ENCODE measurements at places on chromosomes 3 and 15. TPM values are rescaled to one million over a fixed set of nuclear protein-coding genes. Genes with fewer than 3 reads are reported as not detected.

GRCh38 chr3:62607287-62608029 lies 234.1 kb upstream of the FEZF2 start:
- H3K4me3 ChIP-seq, result no peak overlapping the region
- no peaks in the 10 kb centered on the region for H3K36me3 ChIP-seq
- H3K27ac ChIP-seq, result no peak overlapping the region

DNA sequence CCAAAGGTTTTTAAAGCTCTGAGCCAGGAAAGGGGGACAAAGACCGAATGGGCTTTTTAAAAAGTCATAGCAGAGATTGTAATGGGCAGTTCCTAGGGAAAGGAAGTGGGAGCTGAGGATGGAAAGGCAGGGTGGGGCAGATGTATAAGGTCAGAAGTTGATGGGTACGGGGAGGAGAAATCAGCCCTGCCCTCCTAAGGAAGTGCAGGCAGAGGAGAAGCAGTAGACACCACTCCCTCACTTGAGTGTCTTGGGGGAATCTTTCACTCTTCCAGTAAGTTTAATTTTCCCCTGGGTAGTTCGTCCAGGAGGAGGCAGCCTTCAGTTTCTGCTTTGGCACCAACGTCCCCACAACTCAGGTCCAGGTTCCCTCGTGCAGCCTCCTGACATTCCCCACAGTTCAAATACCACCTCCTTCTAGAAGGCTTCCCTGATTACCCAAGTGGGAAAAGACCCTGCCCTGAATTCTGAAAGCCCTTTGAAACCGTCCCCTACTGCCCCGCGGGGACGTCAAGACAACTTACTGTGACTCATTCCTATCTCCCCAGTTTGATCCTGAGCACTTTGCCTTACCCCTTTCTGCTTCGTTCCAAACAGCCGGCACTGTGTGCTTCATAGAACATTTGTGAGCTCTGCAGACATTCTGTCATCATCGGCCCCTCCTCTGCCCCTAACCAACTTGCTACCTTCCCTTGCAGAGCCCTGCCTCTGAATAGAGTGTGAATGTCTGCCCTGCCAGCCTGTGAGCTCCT lies 14.3 kb upstream of the SRP14 start:
- no peak overlapping the region for H3K27ac ChIP-seq
- H3K4me1 ChIP-seq, result peaks cover 3% of the 10 kb centered on the region
- no peak overlapping the region for H3K4me3 ChIP-seq

GRCh38 chr3:81033185-81033584 lies 728.3 kb downstream of the GBE1 start:
- DNase-seq, result no peak
- no peaks in the 10 kb centered on the region for H3K27me3 ChIP-seq
- H3K4me1 ChIP-seq, result no peaks in the 10 kb centered on the region

GRCh38 chr3:197419696-197420095 lies 121.3 kb upstream of the DLG1 start:
- no peak overlapping the region for H3K27ac ChIP-seq
- no peaks in the 10 kb centered on the region for H3K27me3 ChIP-seq
- no peak for DNase-seq
- H3K36me3 ChIP-seq, result no peaks in the 10 kb centered on the region

- H3K27me3 ChIP-seq, result no peaks in the 10 kb centered on the region
- DNase-seq, result no peak
- H3K4me3 ChIP-seq, result no peak overlapping the region
- no peaks in the 10 kb centered on the region for H3K36me3 ChIP-seq
These were observed 29.6 kb downstream of the PRKCD start for GRCh38 chr3:53190659-53191058.

DNA sequence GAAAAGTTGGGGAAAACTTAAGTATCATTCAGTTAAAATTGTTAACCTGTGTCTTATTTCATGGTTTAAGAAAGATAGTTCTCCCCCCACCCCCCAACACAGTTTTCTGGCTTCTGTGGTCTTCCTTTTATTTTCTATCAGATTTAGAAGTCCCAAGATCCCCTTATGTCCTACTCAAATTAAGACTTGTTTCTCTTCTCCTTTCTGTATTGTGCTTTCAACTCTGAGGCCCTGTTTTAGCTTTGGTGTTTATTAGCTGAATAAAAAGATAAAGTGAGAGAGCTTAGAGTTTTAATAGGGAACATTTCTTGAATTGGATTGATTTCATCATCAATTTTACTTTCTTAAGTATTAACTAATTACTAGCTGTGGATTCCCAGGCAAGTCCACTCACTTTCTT lies 62.6 kb downstream of the AKAP13 start:
- no peak overlapping the region for H3K27ac ChIP-seq
- H3K27me3 ChIP-seq, result no peaks in the 10 kb centered on the region
- H3K4me1 ChIP-seq, result peaks cover 5% of the 10 kb centered on the region
- no peaks in the 10 kb centered on the region for H3K36me3 ChIP-seq
- no peak overlapping the region for H3K4me3 ChIP-seq

DNA sequence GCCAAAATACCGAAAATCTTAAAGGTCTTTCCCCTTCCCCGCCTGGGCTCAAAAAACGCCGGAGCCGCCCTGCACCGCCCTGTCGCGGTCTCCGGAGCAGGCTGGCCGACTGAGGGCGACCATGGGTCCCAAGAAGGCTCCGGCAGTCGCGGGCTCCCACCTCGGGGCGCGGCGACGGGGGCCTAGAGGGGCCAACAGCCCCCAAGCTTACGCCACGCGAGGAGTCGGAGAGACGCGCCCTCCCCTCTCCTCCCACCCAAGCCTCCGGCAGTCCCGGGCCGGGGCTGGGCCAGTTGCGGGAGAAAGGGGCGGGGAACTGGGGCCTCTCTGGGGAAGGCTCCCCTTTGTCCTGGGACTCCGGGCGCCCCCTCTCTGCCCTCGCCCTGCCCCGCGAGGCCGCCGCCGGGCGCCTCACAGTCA lies 69.2 kb downstream of the GOLGA8B start:
- H3K27me3 ChIP-seq, result peaks cover 36% of the 10 kb centered on the region
- H3K27ac ChIP-seq, result no peak overlapping the region
- H3K4me3 ChIP-seq, result peak overlapping the region; percentile 63
- no peaks in the 10 kb centered on the region for H3K36me3 ChIP-seq

- no peaks in the 10 kb centered on the region for H3K36me3 ChIP-seq
- H3K4me3 ChIP-seq, result no peak overlapping the region
- H3K27me3 ChIP-seq, result no peaks in the 10 kb centered on the region
- no peak overlapping the region for H3K27ac ChIP-seq
- DNase-seq, result no peak
These were observed 207.3 kb downstream of the TUSC7 start for GRCh38 chr3:116916836-116917235.

DNA sequence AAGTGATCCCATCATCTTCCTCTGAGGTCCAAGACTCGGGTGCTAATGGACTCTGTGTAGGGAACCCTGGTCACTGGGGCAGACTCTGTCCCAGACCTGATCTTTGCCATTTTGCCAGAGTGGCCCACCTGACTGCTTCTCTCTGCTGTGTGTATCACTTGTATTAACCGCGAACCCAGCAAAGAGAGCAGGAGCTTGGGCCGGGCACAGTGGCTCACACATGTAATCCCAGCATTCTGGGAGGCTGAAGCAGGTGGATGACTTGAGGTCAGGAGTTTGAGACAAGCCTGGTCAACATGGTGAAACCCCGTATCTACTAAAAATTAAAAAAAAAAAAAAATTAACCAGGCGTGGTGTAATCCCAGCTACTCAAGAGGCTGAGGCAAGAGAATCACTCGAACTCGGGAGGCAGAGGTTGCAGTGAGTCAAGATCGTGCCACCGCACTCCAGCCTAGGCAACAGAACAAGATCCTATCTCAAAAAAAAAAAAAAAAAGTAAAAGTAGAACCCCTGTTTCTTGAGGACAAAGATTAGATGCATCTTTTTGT lies 32.9 kb upstream of the CYP11A1 start:
- H3K4me1 ChIP-seq, result no peaks in the 10 kb centered on the region
- H3K36me3 ChIP-seq, result no peaks in the 10 kb centered on the region
- no peaks in the 10 kb centered on the region for H3K27me3 ChIP-seq

DNA sequence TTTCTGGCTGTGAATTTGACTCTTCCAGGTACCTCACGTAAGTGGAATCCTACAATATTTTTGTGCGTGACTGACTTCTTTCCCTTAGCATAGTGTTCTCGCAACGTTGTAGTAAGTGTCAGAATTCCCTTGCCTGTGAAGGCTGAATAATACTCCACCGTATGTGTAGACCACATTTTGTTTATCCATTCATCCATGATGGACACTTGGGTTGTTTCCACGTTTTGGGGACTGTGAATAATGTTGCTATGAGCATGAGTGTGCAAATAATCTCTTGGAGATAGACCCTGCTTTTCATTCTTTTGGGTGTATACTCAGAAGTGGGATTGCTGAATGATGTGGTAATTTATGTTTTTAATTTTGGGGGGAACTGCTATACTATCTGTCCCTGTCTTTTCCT lies 82.2 kb downstream of the APBA2 start:
- H3K4me3 ChIP-seq, result no peak overlapping the region
- no peaks in the 10 kb centered on the region for H3K27me3 ChIP-seq
- no peak overlapping the region for H3K27ac ChIP-seq
- H3K36me3 ChIP-seq, result no peaks in the 10 kb centered on the region
- H3K4me1 ChIP-seq, result no peaks in the 10 kb centered on the region

DNA sequence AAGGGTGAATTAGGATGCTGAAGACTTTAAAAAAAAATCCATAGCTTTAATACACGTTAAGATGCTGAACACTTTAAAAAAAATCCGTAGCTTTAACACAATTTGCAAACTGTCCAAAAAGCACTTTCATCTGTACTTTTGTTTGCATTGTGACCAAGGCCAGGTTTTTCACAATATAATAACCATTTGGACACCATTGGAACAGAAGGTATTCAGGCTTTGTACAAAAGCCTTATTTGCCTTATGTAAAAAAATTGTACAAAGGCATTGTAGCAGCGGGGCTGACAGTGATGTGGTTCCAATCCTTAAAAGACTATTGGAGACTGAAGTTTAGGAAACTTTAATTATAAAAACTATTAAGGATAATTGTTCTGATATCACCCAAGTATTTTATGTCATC lies 15.2 kb upstream of the ICE2 start:
- DNase-seq, result no peak
- H3K27me3 ChIP-seq, result no peaks in the 10 kb centered on the region
- H3K4me3 ChIP-seq, result no peak overlapping the region
- H3K36me3 ChIP-seq, result no peaks in the 10 kb centered on the region

- H3K27me3 ChIP-seq, result no peaks in the 10 kb centered on the region
- peaks cover 5% of the 10 kb centered on the region for H3K4me1 ChIP-seq
- no peak overlapping the region for H3K27ac ChIP-seq
- DNase-seq, result no peak
- H3K36me3 ChIP-seq, result no peaks in the 10 kb centered on the region
These were observed 18.7 kb downstream of the ABTB1 start for GRCh38 chr3:127691489-127691888.

DNA sequence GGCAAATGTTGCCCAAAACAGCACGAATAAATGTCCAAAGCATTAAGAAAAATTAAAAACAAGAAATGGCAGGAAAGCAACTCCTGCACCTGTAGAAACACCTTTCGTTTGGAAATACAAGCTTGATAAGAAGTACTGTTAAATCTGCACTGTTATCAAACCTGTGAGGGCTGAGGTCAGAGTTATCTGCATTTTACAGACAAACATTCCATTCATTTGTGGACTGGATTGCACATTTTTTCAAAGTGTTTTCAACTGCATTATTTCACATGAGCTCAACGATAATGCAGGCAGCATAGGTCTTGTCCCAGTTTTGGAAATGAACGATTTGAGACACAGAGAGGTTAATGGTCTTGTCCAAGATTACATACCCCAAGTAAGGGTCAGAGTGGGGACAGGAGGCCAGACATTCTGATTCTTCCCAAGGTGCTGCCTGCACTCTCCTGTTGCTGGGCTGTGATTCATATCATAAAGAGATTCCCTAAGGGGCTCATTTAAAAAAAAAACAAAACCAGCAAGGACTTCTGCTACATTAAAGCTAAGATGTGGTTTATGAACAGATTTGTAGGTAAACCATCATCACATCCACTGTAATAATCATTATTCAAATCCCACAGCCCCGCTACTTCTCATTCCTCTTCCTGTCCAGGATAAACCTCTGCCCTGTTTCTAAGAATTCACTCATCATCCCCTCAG lies 13.0 kb downstream of the GUCA1C start:
- H3K4me1 ChIP-seq, result no peaks in the 10 kb centered on the region
- H3K27ac ChIP-seq, result no peak overlapping the region

GRCh38 chr3:18424729-18425640 lies at the start of gene SATB1:
Gene SATB1, minus strand, starts transcription at chr3:18425339. Its CDS starts 4,372 bp downstream, at chr3:18420967.
- H3K4me1 ChIP-seq, result peaks cover 1% of the 10 kb centered on the region
- DNase-seq, result peak; percentile 87
- no peak within 1 kb of the TSS for H3K27ac ChIP-seq
- peak within 1 kb of the TSS; percentile 90 for H3K4me3 ChIP-seq
- H3K27me3 ChIP-seq, result no peaks in the 10 kb centered on the region
- no peaks in the 10 kb centered on the region for H3K36me3 ChIP-seq

GRCh38 chr15:70853973-70854665 lies at the start of gene LARP6:
Gene LARP6, minus strand, starts transcription at chr15:70854157. Its CDS starts 69 bp downstream, at chr15:70854088.
- H3K27ac ChIP-seq, result no peak within 1 kb of the TSS
- H3K4me3 ChIP-seq, result peak within 1 kb of the TSS; percentile 80

GRCh38 chr3:65265942-65266590 lies 578.3 kb upstream of the ADAMTS9 start:
- no peaks in the 10 kb centered on the region for H3K4me1 ChIP-seq
- H3K27ac ChIP-seq, result no peak overlapping the region
- H3K27me3 ChIP-seq, result no peaks in the 10 kb centered on the region
- no peak overlapping the region for H3K4me3 ChIP-seq
- DNase-seq, result no peak

DNA sequence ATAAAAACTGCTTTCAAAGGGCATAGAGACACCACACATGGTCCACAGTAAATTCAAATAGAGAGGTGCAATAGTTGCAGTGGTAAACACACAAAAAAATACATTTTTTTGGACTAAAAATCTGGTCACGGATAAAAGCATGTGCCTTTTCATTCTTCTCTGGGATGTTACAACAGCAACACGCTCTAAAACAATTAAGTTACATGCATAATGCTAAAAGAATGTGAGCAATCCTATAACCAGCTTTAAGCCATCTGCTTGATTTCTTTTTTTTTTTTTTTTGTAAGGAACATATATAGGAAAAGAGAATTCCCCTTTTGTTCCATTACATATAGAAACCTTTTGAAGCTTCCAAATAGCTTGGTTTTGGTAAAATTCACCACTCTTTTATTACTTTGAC lies 20.0 kb downstream of the WNT5A start:
- H3K36me3 ChIP-seq, result no peaks in the 10 kb centered on the region
- DNase-seq, result no peak
- no peak overlapping the region for H3K27ac ChIP-seq
- H3K4me1 ChIP-seq, result no peaks in the 10 kb centered on the region
- no peak overlapping the region for H3K4me3 ChIP-seq
- H3K27me3 ChIP-seq, result no peaks in the 10 kb centered on the region

DNA sequence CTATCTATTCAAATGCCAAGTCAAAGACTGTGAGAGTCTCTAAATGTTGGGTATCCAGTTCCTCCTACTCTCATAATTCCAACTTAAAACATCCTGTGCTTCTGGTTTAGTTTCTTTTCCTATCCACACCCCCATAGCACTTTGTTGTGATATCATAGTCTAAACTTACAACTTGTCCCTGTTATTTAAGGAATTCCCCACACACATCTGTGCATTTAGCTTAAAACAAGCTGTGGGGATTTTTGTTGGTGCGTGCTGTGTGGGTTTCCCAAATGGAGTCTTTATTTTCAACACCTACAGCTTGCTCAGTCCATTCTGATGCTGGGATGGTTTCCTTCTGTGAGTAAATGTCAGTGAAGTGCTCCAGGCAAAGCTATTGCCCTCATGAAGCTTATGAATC lies 167.3 kb downstream of the GMNC start:
- H3K27ac ChIP-seq, result no peak overlapping the region
- no peaks in the 10 kb centered on the region for H3K36me3 ChIP-seq

Gene TMEM39A
- 43.7 TPM for total RNA-seq

Gene MASP1
- 3.2 TPM for total RNA-seq

Gene SERPINI2
- 0.25 TPM for total RNA-seq

Gene ELL3
- total RNA-seq, result 11.0 TPM

Gene LRIG1
- 86.8 TPM for total RNA-seq

Gene HES1
- total RNA-seq, result 12.2 TPM
